ENCODE measurements at places on chromosomes 5 and 9.
A peak's percentile ranks its signal among the peaks of the same experiment; 100 is the strongest.

GRCh38 chr5:132773601-132774355, 3.3 kb downstream of the SEPTIN8 start:
- no peak for DNase-seq

DNA sequence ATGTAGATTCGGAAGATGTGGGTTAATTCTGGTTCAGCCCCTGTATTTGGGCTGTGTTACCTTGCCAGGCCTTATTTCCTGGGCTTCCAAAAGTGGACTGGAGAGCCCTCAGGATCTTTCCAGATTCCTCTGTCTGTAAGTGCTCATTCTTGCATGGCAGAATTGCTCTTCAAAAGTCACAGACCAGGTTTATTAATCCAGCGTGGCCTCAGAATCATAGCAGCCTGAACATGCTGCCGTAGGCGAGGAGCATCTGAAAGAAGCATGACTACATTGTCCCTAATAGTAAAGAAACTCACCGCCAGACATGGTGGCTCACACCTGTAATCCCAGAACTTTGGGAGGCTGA, 307.8 kb downstream of the GADD45G start:
- no peak for DNase-seq

GRCh38 chr5:142353071-142353472, 28.3 kb upstream of the SPRY4 start:
- DNase-seq, result peak; percentile 47

DNA sequence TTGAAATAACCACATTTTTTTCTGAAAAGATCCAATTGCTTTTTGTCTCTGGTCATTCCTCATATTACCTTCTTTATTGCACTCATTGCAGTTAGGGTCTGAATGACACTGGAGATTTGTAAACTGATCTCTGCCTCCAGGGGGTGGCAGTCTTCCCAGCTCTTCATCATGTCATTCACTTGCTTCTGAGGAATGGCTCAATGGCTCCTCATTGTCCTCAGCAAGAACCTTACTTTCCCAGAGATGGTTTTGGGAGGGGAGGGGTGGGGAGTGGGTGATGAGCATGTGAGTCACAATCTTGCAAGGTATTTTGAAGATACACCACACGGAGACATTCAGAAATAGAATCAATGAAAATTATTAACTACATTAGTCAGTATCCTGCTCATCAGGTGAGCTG, 159.8 kb upstream of the GAS1 start:
- no peak for DNase-seq

DNA sequence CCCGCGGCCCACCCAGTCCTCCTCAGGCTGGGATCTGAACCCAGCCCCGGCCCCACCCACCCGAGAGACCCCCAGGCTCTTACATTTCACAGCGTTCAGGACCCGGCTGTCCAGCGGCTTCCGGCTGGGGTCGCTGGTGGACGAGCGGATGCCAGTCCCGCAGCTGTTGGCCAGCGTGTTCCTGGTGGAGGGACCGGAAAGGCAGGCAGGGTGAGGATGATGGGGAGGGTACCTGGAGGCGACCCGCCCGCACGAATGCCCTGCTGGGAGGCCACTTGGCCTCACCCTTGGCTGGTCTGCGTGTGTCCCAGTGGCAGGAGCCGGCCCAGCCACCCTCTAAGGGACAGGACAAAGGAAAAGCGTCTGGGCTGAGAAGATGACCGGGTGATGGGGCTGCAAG, 51.9 kb upstream of the UBAC1 start:
- DNase-seq, result no peak

GRCh38 chr5:160088805-160089204, 30.4 kb downstream of the PWWP2A start:
- no peak for DNase-seq

GRCh38 chr9:134593286-134594077, 48.1 kb upstream of the COL5A1 start:
- no peak for DNase-seq

GRCh38 chr9:32487981-32488380, 38.0 kb downstream of the RIGI start:
- no peak for DNase-seq

DNA sequence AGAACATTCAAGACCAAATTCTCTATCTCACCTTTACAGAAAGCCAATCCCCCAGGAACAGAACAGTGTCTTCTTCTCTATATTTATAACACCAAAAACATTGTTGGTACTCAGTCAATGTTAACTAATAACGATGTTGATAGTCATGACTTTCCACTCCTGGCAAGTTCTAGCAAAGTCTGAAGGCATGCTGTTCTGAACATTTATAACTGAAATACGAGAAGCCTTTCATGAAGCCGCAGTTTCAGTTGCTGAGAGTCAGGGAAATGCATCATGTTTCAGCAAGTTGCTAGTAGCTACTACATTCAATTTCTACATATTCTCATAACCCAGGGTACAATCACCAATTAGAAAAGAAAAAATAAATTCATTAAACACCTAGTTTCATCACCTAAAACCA, 301.4 kb downstream of the PDE4D start:
- DNase-seq, result no peak

Measured in SW 1271 (cell line).